ENCODE measurements at places on chromosomes 16 and 17.
A peak's percentile ranks its signal among the peaks of the same experiment; 100 is the strongest.

- no peak for DNase-seq
Measured at GRCh38 chr17:13016881-13017654, 759 bp downstream of the ELAC2 start.

GRCh38 chr16:52533296-52533695 lies 13.6 kb downstream of the TOX3 start:
- no peak for DNase-seq

DNA sequence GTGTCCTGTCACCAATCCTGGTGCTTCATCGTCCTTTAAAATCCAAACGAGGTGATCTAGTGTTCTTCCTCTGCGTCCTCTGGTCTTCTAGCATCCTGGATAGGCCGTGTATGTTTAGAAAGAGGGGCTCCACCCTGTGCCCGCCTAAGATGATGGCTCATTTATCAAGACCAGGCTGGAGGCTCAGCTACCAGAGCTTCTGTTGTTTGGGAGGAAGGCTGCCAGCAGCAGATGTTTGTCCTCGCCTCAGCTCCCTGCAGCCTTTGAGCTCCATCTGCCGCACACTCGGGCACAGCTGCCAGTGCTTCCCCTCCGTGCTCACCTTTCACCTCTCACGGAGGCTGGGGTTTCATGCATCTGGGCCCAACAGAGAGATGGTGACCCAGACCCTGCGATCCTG lies 954.7 kb upstream of the RBFOX1 start:
- DNase-seq: no peak

- DNase-seq: peak; percentile 31
Measured at GRCh38 chr16:3444032-3444388, 530 bp downstream of the NAA60 start.

DNA sequence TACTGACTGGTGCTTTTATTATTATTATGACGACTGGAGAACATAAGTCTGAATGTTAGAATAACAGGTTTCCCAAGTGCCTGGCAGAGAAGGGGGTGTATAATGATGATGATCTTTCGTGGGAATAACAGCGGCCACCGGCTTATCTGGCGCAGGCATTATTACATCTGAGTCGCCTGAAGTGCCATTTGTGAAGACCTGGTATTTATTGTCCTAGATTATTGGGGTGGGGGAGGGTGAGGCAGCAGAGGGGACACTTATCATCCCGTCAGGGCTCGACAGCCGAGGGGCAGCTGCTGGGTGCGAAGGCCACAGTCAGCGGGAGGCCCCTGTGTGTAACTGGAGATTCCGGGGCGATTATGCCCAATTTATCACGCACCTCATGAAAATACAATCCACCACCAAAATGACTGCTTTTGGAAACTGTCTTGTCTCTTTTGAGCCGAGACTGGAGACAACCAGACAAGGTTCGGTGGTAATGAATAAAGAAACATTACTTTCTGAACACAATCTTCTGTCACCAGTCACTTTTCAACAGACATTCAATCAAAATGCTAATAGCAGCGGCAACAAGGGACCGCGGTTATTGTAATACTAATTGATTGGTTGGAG lies 199.3 kb downstream of the CCDC182 start:
- no peak for DNase-seq

DNA sequence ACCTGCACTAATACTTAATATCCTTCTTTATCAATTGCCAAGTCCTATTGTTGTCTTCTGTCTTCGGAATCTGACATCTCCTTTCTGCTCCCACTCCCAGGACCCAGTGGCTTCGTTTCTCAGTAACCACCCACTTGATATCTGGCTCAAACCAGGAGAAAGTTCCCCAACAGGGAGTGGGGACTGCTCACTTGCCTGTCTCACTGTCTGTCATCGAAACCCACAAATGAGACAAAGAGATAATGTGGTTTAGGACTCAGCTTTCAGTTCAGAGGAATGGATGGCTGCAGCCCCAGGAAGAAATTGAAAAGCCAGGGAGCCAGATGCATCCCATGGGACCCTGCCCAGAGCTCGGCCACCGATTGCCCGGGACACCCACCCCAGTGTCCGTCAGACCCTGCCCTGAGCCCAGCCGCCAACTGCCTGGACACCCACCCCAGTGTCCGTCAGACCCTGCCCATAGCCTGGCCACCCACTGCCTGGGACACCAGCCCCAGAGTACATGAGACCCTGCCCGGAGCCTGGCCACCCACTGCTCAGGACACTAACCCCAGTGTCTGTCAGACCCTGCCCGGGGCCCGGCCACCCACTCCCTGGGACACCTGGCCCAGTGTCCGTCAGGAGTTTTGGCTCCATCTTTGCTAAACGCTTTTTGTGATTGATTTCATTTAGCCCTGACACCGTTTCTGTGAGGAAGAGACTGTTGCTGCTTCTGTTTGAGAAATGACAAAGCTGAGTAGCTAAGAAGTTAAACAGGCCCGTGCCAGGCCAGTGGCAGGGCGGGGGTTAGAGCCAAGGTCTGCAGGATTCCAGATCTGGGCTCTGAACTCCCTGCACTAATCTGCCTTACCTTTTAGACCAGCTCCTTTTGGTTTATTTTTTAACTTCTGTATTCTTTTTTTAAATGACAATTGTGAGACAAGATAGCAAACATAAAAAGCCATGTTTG lies 251.4 kb downstream of the PHKB start:
- no peak for DNase-seq

- DNase-seq: peak; percentile 82
Measured at GRCh38 chr17:80826955-80827645, 164.5 kb upstream of the CHMP6 start.

DNA sequence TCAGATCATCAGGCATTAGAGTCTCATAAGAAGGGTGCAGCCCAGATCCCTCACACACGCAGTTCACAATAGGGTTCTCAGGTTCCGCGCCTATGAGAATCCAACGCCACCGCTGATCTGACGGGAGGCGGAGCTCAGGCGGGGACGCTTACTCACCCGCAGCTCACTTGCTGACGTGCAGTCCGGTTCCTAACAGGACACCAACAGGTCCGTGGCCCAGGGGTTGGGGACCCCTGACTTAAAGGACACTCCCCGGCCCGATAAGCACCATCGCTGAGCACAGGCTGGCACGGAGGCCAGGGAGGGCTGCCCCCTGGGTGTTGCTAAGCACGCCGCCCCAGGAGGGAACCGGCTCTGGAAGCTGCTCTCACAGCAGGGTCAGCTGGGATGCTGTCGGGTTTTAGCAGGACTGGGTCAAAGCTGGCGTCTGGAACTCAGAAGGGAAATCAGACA lies 30.1 kb upstream of the BAHCC1 start:
- DNase-seq: no peak

GRCh38 chr17:37642681-37643080 lies 565 bp downstream of the DDX52 start:
- no peak for DNase-seq

GRCh38 chr16:55912022-55912421 lies 36.8 kb upstream of the CES5A start:
- DNase-seq: peak; percentile 82

- no peak for DNase-seq
Measured at GRCh38 chr17:73305845-73306836, 5.7 kb downstream of the CDC42EP4 start.

DNA sequence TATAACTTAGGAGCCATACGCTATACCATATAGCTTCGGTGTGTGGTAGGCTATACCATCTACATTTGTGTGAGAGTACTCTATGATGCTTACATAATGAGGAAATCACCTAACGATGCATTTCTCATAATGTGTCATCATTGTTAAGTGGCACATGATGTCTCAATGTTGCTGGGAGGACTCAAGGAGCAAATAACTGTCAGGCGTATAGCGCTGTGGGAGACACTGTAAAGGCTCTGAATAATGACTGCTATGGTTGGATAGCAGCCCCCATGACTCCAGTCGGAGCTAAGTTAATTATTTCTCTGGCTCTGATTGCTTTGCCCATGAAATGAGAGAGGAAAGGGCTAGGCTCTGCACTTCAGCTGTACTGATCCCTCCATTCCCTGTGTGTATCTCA lies 197.2 kb downstream of the RGS9 start:
- no peak for DNase-seq

- DNase-seq: peak; percentile 12
Measured at GRCh38 chr17:65532101-65532890, 29.2 kb downstream of the AXIN2 start.

DNA sequence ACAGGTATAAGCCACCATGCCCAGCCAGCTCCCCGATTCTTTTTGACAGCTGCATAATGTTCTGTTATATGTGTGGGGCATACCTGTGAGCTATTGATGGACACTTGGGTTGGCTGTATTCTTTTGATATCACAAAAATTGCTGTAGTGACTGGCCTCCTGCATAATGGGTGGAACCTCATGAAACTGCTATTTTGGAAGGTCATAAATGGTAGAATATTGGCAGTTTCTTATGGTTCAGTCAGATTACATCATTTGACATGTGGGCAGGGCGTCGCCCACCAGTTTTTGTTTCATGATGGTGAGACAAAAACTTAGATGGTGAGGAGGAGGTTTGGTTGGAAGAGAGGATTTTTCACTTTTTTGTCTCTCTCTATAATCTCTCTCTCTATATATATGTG lies 26.7 kb upstream of the POLR3E start:
- no peak for DNase-seq

GRCh38 chr17:39167476-39167875 lies 1.5 kb upstream of the ARL5C start:
- DNase-seq: no peak

- DNase-seq: no peak
Measured at GRCh38 chr16:47905771-47906170, 250.0 kb downstream of the ABCC12 start.

GRCh38 chr16:53232826-53233529 lies 178.2 kb downstream of the CHD9 start:
- no peak for DNase-seq

GRCh38 chr17:75364078-75364477 lies 41.4 kb downstream of the GRB2 start:
- no peak for DNase-seq

- DNase-seq: no peak
Measured at GRCh38 chr17:58242171-58242784, 3.9 kb downstream of the LPO start.
